ENCODE measurements at places on chromosomes 6 and 20. TPM values are rescaled to one million over a fixed set of nuclear protein-coding genes. Genes with fewer than 3 reads are reported as not detected.

- no peak for DNase-seq
Observed at GRCh38 chr6:16089232-16090062, 39.4 kb upstream of the MYLIP start.

DNA sequence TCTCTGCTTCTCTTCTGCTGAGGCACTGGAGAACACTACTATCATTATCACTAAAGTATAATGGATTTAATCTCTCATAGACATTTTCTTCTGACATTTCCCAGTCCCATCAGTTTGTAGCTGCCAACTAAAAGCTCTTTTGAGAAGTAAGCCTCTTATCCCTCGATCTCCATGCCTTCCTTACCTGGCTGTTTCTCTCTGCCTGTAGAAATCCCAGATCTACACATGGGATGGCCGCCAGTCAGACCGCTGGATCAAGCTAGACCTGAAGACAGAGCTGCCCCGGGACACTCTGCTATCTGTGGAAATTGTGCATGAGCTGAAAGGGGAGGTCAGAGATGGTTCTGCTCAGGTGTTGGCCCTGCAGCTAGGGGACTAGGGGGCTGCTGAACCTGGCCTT lies 25.4 kb downstream of the CCDC167 start:
- DNase-seq, result no peak

GRCh38 chr20:21381619-21382018 lies 15.7 kb downstream of the NKX2-4 start:
- no peak for DNase-seq

GRCh38 chr6:53241938-53242337 lies 93.3 kb upstream of the GCM1 start:
- no peak for DNase-seq

- no peak for DNase-seq
Observed at GRCh38 chr20:46214824-46215488, 93.3 kb downstream of the CDH22 start.

GRCh38 chr6:170306324-170307079 lies at the start of gene FAM120B:
Gene FAM120B (plus strand): TSS chr6:170306758. CDS start chr6:170317391, 10,633 bp downstream.
- DNase-seq, result peak; percentile 90

DNA sequence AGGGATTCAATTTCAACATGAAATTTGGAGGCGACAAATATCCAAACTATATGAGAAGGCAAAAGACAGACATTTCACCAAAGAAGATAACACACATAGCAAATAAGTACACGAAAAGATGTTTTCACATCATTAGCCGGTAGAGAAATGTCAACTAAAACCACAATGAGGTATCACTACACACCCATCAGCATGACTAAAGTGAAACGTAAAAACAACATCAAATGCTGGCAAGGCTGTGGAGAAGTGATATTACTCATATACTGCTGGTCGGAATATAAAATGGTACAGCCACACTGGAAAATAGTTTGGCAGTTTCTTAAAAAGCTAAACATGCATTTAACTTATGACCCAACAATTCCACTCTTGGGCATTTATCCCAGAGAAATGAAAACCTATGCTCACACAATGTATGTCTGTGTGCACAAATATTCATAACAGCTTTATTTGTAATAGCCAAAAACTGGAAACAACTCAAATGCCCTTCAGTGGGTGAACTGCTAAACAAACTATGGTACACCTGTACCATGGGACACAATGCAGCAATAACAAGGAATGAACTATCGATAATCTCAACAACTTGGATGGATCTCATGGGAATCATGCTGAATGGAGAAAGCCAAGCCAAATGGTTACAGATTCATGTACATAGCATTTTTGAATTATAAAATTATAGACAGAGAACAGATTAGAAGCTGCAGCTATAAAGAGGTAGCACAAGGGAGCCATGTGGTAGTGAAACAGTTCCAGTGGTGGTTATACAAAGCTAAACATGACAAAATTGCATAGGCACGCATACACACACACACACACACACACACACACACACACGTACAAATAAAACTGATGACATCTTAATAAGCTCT lies 8.6 kb downstream of the ADAT2 start:
- DNase-seq, result no peak

GRCh38 chr6:90233994-90234393 lies 62.6 kb downstream of the BACH2 start:
- DNase-seq, result no peak

DNA sequence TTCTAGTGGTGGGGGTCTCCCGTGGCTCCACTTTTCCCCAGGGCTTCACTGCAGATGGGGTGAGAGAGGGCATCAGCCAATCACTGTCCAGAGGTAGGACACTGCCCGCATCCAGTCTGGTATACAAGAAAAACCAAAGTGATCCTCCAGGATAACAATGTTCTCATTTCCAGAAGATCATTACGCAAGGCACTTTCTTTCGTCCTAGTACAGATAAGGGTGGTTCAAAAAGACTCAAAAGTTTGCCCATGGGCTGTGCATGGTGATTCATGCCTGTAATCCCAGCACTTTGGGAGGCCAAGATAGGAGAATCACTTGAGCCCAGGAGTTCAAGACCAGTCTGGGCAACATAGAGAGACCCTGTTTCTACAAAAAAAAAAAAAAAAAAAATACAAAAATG lies 16.4 kb downstream of the GMDS start:
- DNase-seq, result no peak

DNA sequence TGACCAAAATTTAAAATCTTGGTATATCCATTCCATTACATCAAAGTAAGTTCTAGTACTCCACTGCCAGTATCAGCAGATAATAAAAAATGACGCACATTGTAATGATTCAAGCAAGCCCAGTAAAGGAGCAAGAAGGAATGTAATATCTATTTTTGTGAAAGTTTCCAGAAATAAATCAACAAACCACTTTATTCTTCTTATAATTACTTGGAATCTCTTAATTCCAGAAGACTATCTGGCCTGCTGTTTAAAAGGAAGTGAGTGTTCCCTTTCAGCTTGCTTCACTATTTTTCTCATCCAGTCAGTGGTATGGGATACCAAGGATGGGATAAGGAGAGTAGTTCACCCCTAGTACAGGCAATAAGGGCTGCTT lies 42.2 kb upstream of the DSE start:
- no peak for DNase-seq

DNA sequence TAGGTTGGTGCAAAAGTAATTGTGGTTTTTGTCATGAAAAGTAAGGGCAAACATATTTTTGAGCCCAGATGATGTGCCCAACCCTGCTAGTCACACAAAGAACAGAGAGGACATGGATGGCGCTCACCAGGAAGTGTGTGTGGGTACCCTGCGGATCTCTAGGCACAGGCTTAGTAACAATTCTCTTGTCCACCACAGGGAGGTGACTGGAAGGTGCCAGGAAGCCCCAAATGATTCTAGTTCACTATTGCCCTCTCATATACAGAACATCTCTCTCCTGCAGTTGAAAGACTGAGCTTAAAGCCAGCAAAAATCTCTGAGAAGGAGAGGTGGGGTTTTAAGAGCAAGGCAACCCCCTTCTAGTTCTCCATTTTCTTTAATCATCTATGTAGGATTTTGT lies 272.1 kb upstream of the TAB2 start:
- no peak for DNase-seq

DNA sequence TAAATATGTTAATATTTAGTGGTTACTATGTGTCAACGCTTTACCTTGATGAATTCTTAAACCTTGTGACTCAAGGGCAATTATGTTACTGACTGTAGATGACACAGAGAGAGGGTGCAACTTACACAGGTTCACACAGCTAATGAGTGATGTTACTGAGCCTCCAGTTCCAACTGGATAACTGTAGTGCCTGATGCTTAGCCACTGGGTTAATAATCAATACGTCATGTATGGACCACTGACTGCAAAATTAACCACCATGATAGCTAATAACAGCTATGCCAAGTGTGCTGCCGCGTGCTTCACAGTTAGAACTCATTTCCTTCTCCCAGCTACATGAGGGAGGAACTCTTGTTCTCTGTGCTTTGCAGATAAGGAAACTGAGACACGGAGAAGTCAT lies 45.4 kb downstream of the SIRPA start:
- no peak for DNase-seq

DNA sequence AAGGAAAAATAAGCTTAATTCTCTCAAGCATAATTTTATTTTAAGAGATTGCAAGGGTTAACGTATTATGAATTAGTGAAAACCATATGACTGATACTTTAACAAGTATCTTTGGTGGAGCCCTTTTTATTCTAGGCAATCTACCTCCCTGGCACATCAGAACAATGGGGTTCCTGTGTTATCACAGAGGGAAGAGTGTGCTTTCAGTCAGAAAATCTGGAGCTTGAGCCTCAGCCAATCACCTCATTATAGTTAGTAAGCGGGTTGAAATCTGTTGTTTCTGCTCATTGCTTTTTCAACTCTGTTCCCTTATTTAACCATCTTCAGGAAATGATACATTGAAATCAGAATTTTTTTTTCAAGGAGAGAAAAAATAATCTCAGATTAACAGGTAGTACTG lies 391 bp downstream of the ADGRF1 start:
- no peak for DNase-seq

DNA sequence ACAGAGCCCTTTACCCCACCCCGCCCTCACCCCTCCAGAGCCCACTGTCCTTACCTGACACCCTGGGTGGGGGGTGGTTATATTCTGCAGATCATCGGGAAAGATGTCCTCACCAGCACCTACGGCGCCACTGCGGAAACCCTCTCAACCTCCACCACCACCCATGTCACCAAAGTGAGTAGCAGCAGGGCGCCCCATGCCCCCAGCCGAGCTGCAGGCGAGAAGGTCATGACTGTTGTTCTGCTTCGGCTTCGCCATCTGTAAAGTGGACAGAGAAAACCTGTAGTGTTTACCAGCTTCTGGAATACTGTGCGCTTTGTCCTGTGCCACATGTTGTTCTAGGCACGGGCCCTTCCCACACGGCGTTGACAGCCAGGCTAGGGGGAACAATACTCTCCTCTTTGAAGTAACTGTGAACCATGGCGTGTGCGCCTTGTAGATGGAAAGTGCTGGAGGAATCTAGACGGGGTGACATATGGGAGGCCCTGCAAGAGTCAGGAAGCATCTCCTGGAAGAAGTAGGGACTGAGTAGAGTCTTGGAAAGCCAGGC lies 16.5 kb upstream of the AAR2 start:
- no peak for DNase-seq

DNA sequence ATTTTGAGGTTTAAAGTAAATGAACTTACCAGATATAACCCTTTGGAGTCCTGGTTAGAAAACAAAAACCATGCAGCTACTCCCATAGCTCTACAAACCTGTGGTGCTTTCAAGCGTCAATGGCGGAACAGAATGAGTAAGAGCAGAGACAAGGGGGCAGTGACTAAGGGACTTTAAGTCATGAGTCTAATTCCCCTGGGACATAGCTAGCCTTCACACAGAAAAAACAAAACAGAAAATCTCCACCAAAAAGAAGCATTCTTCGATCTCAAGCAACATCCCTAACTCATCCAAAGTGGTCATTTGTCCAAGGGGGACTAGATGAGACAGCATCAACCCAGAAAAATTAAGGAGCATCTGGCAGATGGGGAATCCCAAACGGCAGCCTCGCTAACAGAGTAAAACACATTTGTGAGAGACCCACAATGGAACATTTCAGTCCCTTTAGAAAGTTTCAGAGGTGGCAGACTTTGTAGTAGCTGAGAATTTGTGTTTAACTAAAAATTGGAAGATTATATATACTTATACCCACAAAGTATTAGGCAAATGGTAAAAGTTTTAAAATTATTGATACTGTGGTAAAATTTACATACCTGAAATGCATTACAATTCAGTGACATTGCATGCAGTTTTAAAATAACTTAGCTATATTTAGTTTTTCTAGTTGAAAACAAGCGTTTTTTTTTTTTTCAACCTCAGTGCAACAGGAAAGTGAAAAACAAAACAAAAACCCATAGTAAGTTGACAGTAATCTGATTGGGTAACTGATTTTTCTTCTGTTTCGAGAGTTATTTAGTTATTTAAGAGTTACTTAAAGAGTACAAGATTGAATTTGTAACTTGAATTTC lies 67.5 kb downstream of the KCNQ5 start:
- DNase-seq, result no peak

The SPATA25 gene
- 0.41 TPM for total RNA-seq

The MOCS3 gene
- total RNA-seq, result 9.1 TPM

The VIP gene
- total RNA-seq, result not detected

The TFAP2D gene
- total RNA-seq, result not detected

The WFDC2 gene
- 16.5 TPM for total RNA-seq

The GLO1 gene
- total RNA-seq, result 259 TPM

The MUC21 gene
- total RNA-seq, result not detected

The SNAP25 gene
- 0.62 TPM for total RNA-seq

The PREX1 gene
- 36.0 TPM for total RNA-seq

The RFX6 gene
- not detected for total RNA-seq

Measured in H7 (cell line).